ENCODE measurements at places on chromosomes 12 and 14. TPM values are rescaled to one million over a fixed set of nuclear protein-coding genes. Genes with fewer than 3 reads are reported as not detected.

CCDC85C gene
- 6.6 TPM for total RNA-seq

ZNF891 gene
- 0.54 TPM for total RNA-seq

ASCL1 gene
- not detected for total RNA-seq

TEX22 gene
- total RNA-seq, result 0.09 TPM

CCNT1 gene
- 18.1 TPM for total RNA-seq

TAS2R20 gene
- 2.4 TPM for total RNA-seq

SYT1 gene
- total RNA-seq, result 5.2 TPM

SERPINA12 gene
- total RNA-seq, result not detected

RNFT2 gene
- 0.54 TPM for total RNA-seq

DPPA3 gene
- not detected for total RNA-seq

LBHD2 gene
- total RNA-seq, result not detected

DACT1 gene
- 0.26 TPM for total RNA-seq

OTUB2 gene
- total RNA-seq, result 0.60 TPM

TAS2R46 gene
- 1.6 TPM for total RNA-seq

RAN gene
- total RNA-seq, result 639 TPM

TPCN1 gene
- total RNA-seq, result 4.6 TPM

HOTAIR gene
- total RNA-seq, result not detected

TGFB3 gene
- total RNA-seq, result 5.6 TPM

RNASE7 gene
- total RNA-seq, result not detected

CCDC177 gene
- not detected for total RNA-seq

CELA1 gene
- total RNA-seq, result not detected

IRAK4 gene
- total RNA-seq, result 20.6 TPM

AICDA gene
- total RNA-seq, result not detected

LAG3 gene
- total RNA-seq, result 0.22 TPM

LRCOL1 gene
- 20.0 TPM for total RNA-seq

TMEM229B gene
- 0.52 TPM for total RNA-seq

OR4K13 gene
- total RNA-seq, result not detected

NELL2 gene
- total RNA-seq, result not detected

RPL6 gene
- total RNA-seq, result 496 TPM

SEC23A gene
- 182 TPM for total RNA-seq

GALNT16 gene
- not detected for total RNA-seq

NGDN gene
- 43.6 TPM for total RNA-seq

IL22 gene
- total RNA-seq, result not detected

Data from dermis lymphatic vessel endothelial cell (primary cell).